DMS153 (cell line): ENCODE measurements at places on chromosomes 3 and 15.

DNA sequence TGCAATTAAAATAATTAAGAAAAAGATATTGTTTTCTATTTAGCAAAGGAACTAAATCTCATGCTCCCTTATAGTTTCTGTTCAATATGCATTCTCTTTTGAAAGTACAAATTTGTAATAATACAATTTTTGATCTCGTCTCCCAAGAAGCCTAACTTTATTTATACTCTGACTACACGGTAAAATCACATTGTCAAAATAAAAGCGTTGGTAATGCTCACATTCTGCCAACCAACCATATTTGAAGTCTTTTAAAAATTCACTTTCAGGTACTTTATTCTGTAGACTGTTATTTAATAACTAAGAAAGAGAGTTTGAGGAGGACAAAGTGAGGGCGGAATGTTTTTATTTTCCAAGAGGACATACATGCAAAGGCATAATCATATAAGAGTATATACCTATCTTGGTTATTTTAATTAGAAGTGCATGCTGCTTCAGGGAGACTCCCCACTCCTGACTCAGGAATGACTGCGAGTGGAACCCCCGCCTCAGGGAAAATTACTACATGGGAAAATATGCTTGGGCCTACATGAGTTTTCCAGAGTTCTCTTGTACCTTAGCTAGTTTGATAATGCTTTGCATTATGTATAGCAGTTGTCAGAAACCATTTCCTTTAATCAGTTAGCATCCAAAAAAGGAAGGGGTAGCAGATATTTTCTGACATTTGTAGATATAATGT is 19.3 kb downstream of the MBNL1 start:
- no peak for DNase-seq

- no peak for DNase-seq
Measured at GRCh38 chr3:42902257-42902656, 3.7 kb upstream of the ZNF662 start.

DNA sequence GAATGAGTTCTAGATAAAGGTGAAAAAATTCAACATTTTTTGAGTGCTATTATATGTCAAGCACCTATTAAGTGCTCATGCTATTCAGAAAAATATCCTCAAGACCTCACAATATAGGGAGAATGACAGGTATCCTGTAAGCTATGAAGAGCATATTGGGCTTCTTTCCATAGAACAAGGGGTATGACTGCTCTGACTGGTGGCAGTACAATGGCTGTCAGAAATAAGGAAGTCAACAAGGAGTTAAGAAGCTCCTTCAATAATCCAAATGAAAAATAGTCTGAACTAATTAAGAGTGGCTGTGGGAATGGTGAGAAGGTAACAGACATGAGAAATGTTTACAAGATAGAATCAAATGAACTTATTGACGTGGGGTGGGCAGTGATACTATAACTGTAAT is 24.7 kb downstream of the NPTN start:
- DNase-seq: no peak

DNA sequence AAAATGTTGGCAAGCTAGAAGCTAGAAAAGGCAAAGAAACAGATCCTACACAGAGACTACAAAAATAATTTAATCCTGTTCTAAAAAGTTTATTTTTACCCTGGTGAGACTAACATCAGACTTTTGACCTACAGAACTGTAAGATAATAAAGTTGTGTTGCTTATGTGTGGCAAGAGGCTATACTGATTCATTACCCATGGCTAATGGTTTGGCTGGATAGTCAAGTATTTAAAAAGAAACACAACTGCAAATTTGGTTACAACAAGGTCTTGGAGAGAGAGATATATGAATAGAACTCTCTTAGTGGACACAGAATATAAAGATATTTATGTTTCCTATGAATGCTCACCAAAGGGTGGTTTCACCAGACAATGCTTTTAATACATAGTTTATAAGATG is 364.2 kb upstream of the PLSCR5 start:
- DNase-seq: no peak

DNA sequence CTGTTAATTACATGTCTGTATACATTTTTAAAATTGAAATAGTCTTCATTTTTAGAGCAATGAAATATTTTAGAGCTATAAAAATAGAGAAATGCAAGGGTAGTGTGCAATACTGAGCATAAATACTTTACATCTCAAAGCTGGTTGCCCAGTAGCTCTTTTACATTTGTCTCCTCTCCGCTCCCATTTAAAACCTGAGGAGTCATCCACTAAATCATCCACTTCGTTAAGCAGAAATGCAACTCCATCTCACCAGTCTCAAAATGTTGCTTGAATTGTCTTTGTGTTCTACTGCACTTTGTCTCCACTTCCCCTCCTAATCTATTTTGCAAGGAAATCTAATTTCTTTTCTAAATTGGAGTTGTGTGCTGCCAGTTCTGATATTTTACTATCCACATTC is 563.6 kb downstream of the VGLL3 start:
- DNase-seq: no peak

- no peak for DNase-seq
Measured at GRCh38 chr3:16884084-16884747, 539 bp upstream of the PLCL2 start.

DNA sequence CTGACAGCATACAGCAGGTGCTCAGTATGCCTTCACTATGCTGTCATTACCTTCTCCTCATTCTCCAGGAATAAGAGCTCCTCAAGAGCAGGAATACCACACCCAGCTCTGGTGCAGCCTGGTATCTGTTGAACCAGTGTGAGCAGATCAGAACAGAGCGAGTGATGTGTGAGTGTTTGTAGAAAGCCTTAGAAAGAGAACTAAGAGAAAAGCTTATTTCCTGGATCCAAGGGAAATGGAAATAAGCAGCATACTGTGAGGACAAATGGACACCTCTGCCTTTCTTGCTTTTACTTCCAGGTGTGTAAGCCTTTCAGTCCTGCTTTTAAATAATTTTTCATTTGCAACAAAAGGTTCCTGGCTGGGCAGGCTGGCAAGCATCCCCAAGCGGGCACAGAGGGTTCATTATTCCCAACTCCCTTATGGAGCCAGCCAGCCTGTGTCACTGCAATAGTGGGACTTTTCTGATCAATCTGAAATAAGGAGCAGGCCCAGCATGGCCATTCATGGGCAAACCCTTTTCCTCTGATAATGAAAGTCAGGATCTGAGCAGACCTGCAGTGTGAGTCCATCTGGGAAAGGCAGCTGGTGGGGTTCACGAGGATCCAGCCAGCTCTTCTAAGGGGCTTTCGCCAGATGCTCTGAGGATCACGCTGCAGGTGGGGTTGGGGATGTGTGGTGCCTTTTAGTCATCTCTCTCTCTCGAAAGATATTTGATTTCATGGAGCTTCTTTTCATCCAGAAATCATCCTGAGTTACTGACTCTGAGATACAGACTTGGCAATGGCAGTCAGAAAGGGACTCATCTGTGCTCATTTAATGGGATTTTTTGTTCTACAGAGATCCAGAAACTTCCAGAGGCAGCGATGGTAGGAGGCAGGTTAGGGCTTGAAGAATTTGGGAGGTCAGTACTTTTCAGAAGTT is 594.9 kb upstream of the CFAP20DC start:
- no peak for DNase-seq

DNA sequence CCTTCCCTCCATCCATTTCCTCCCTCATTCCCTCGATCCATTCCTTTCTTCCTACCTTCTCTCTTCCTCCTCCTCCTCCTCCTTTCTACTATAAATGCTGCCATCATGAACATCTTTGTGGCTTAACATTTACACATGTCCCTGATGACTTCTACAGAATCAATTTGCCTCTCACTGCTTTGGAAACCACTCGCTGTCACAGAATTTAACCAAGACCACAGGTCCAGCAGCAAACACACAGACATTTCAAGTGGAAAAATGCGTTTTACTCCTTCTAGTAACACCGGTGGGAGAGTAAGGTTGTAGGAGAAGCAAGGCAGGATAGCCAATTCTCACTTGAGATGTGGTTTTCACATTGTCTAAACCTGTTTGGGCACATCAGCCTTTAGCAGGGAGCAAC is 101.4 kb upstream of the LRIG1 start:
- no peak for DNase-seq

GRCh38 chr15:62766599-62766998 is 275.9 kb upstream of the TPM1 start:
- DNase-seq: no peak

GRCh38 chr15:98518823-98519561 is 129.3 kb upstream of the IGF1R start:
- peak; percentile 30 for DNase-seq

DNA sequence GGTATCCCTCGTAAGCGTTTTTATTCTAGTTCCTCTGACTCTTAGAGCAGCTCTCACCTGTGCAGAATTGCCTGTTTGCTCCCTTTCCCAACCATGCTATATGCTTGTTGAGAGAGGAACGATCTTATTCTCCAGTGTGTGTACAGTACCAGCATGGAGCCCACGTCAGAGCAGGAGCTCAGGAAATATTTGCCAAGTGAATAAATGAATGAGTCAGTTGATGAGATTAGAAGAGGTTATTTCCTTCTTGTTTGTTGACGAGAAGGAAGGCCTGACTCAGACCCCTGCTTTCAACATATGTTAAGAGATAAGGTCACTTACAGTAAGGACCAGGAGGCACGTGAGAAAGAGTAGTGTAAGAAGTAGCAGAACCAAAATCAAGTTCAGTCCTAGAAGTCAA is 106.3 kb upstream of the ABHD17C start:
- DNase-seq: no peak
